Cardiac fibroblast (primary cell): ENCODE measurements at places on chromosomes 7 and 10.

- DNase-seq = no peak
Measured at GRCh38 chr10:79405995-79406515, 39.4 kb downstream of the ZCCHC24 start.

DNA sequence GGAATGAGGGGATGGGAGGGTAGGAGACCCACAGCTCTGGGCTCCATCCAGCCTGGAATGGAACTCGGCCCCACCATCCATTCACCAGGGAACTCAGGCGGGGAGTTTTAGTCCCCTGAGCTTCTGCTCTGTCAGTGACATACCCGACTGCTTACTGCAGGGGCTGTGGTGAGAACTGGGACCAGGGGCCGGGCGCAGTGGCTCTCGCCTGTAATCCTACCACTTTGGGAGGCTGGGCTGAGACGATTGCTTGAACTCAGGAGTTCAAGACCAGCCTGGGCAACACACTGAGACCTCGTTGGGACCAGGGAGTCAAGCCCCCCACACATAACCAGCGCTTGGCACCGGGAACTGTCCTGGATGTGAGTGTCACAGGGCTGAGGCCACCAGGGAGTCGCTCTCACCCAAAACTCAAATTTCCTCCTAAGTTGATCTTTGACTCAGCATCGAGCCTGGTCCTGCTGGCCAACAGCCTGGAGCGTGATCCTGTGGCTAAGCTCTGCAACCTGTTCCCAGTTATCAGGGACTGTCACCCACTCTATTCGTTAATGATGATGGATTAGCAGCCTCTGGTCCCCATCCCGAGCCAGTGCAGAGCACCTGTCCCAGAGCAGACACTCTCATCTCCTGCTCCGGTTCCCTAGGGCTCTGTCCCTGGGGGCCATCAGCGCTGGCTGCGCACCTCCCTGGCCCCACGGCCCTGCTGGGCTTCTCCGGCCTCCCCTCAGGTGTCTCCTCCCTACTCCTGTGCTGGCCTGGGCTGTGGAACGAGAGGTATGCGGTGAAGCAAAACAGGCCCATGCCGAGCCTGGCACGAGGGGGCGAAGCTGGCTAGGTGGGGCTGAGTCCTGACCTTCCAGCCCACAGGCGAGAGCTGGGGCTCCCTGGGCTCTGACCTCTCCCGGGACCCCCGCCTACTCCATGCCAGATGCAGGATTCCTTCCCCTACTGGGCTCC lies 902 bp upstream of the CLDN15 start:
- DNase-seq = no peak

DNA sequence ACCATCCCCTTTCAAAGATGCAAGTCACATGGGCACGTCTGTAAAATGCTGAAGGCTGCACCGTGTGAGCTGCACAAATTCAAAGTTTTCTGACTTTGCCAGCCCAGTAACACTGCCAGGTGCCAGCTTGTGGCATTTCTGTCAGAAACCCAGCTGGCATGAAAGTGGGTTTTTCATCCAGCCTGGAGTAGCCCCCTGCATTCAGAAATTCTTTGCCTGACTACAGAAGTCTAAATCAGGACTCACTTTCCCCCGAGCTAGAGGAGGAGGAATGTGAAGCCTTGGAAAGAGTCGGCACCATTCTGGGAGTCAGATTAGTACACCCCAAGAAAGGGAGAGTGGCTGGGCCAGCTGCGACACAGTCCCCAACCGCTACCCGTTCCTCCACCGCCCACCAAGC lies 56.7 kb upstream of the EN2 start:
- DNase-seq = no peak

GRCh38 chr7:133570321-133570720 lies 317.4 kb downstream of the EXOC4 start:
- DNase-seq = no peak

DNA sequence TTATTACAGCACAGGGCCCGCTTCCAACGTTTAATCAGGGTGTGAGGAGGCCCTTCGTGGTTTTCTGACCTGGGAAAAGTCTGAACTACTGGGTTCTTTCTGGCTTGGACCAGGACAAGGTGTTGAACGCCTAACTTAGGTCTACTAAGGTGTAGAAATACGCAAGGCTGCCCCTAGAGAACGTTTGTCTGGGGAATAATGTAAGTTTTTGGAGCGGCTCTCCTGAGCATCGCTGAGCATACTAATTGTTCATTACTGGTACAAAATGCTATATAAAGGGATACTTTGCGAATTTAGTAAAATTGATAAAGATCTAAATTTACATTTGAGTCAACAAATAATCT lies 32.4 kb upstream of the TOMM7 start:
- no peak for DNase-seq

DNA sequence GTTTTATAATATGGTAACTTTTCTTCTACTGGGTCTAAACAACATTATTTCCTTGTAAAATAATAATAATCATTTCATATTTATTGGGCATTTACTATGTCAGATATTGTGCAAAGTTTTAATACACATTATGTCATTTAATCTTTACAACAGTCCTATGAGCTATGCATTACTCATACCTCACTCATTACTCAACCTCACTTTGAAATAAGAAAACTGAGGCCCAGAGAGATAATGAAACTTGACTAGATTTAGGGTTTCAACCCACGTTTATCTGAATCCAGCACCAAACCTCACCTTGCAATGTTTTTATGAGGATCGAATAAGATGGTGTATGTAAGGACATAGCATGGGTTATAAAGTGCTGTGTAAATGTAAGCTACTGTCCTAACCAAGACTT lies 153.2 kb upstream of the SLC13A1 start:
- DNase-seq = peak; percentile 73

- DNase-seq = no peak
Measured at GRCh38 chr10:121800146-121800545, 127.7 kb downstream of the ATE1 start.

GRCh38 chr7:99267841-99268576 lies 4.6 kb upstream of the MYH16 start:
- peak; percentile 12 for DNase-seq

DNA sequence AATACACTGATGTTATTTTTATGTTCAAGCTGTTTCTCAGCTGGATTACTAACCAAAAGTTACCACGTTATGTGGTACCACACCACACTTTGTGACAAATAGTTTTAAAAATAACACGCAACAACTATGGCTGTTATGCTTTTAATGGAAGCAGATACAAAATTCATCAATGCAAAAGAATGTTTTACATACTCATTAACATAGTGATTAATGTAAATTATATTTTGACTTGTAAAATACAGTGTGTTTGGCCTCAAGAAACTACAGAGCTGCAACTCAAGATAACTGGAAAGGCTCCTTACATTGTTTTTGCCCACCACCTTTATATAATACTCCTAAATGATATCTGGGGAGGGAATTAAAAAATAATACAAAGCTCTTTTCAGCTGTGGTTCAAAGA lies 25.5 kb downstream of the NCOA4 start:
- DNase-seq = no peak

DNA sequence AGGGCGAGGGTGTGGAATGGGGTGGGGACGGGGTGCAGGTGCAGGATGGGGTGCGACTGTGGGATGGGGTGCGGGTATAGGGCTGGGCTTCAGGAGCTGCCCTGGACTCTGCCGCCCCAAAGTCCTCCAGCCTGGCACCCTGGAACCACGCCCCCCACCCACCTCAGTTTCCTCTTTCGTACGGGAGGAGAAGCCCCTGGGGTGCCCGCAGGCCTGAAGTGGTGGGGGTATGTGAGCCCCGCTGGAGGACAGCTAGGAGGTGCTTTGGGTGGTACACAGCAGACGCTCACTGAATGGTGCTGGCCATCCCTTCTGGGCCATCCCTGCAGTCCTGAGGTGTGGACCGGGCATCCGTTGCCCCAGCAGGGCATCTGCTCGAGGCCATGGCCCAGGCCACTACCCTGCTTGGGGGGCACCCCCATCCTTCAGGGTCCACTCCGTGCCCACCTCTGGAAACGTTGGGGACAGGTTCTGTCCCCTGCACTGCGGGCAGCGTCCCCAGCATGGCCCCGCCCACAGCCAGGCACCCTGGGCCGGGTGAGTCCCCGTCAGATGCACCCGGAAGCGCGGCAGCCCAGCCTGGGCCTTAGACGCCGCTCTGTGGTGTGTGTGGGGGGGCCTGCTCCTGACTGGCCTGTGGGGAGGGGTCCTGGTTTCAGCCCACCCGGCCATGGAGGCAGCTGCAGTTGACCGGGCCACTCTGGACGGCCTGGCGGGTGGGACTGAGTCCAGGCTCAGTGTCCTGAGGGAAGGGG lies 41.6 kb downstream of the UNCX start:
- DNase-seq = no peak

GRCh38 chr10:19638182-19638895 lies 177.9 kb upstream of the PLXDC2 start:
- peak; percentile 95 for DNase-seq

- DNase-seq = no peak
Measured at GRCh38 chr10:71241830-71242621, 29.7 kb downstream of the UNC5B start.

DNA sequence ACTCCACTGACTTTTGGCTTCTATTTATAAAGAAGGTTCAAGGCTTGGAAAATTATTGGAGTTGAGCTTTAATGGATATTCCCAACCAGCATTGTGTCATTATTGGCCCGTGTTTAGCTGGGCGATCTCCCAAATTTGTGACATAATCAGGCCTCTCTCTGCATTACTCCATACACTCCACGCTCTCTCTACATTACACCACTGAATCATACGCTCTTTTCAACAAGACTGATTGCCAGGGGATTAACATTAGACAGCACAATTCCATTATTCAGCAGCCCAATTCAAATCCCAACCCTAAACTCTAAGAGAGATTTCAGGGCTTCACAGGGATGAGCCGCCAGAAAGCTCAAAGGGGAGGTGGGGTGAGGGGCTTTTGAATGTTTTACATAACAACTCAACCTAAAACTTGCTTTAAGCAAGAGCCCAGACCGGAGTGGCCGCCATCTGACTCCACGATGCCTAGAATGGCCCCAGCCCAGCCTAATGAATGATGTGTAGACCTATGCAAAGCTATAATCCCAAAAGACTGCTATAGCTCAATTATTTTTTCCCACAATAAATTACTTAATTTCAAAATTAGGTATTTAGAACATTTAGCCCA lies 61.8 kb downstream of the FGFR2 start:
- DNase-seq = no peak

- DNase-seq = no peak
Measured at GRCh38 chr10:50885097-50885859, at the start of gene A1CF. Gene A1CF (minus strand): TSS chr10:50885627. CDS start chr10:50859940, 25,687 bp downstream.

- DNase-seq = no peak
Measured at GRCh38 chr7:26860361-26860760, 4.0 kb downstream of the SKAP2 start.

- DNase-seq = no peak
Measured at GRCh38 chr10:6221971-6222751, 19.4 kb downstream of the PFKFB3 start.

GRCh38 chr10:77081481-77081891 lies 556.1 kb downstream of the KCNMA1 start:
- DNase-seq = no peak

DNA sequence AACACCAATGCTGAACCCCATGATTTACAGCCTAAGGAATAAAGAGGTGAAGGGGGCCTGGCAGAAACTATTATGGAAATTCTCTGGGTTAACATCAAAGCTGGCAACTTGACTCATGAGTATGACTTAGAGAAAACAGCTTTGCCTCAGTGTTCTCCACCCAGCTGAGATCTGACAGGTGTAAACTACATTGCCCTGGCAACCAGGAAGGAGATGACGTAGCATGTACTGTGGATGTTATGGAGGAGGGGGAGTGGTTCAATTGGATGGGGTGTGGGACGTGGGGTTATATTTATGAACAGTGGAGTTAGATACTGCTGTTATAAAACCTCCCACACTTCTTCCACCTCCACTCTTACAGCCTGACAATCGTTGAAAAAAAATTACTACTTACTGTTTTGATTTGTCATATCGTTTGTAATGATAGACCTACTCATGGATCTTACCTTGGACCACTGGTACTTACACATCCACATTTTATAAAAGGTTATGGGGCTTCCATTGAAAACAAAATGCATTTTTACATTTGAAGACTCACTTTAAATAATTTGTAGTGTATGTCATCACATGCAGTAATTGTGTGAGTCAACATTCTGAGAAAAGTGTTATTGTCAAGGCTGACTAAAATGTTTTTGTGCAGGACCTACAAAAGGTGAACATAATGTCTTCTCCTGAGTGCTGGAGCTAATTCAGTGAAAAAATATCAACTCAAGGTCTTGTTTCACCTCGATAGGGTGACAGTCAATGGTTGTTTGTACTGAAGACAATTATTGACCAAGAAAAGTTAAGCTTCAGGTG lies 6.4 kb downstream of the OR2F1 start:
- no peak for DNase-seq

- peak; percentile 64 for DNase-seq
Measured at GRCh38 chr10:103660364-103661197, 167.1 kb downstream of the NEURL1 start.

GRCh38 chr7:127899411-127899810 lies 131.8 kb downstream of the LRRC4 start:
- no peak for DNase-seq

GRCh38 chr10:86970162-86970981 lies 2.1 kb downstream of the ADIRF start:
- DNase-seq = peak; percentile 54

GRCh38 chr10:132460071-132460470 lies 63.1 kb downstream of the PWWP2B start:
- no peak for DNase-seq

GRCh38 chr10:23065181-23065948 lies 30.0 kb upstream of the MSRB2 start:
- peak; percentile 85 for DNase-seq

- DNase-seq = no peak
Measured at GRCh38 chr7:15418264-15418663, 143.6 kb downstream of the AGMO start.

GRCh38 chr10:20065814-20066213 lies 249.6 kb downstream of the PLXDC2 start:
- no peak for DNase-seq
